Thoracic aorta (tissue), 2 donors: ENCODE measurements at places on chromosomes 5 and 9.

- DNase-seq = no peak
These were observed 174.7 kb downstream of the HMHB1 start for GRCh38 chr5:143986516-143987212.

- DNase-seq = no peak
These were observed 125.3 kb upstream of the SLC44A1 start for GRCh38 chr9:105119156-105119555.

- DNase-seq = no peak
These were observed 33.4 kb downstream of the STC2 start for GRCh38 chr5:173294673-173295320.

DNA sequence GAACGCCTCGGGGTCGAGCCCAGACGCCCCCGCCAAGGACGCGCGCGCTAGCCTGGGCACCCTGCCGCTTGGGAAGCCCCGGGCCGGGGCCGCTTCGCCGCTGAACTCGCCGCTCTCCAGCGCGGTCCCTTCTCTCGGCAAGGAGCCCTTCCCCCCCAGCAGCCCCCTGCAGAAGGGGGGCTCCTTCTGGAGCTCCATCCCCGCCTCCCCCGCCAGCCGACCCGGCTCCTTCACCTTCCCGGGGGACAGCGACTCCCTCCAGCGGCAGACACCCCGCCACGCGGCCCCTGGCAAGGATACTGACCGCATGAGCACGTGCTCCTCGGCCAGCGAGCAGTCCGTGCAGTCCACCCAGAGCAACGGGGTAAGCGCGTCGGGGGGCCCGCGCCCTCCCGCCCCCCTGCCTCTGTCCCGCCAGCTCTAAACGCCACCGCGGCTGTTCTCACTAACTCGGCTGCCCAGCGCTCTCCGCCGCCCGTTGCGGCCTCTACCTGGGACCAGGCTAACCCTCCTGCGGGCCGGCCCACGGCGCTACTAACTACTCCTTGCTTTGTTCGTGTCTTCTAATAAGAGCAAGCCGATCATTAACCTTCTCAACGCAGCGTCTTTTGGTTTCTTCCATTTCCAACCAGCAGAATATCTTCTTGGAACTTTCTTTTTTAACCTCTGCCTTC, 93.6 kb upstream of the OTULINL start:
- no peak for DNase-seq

DNA sequence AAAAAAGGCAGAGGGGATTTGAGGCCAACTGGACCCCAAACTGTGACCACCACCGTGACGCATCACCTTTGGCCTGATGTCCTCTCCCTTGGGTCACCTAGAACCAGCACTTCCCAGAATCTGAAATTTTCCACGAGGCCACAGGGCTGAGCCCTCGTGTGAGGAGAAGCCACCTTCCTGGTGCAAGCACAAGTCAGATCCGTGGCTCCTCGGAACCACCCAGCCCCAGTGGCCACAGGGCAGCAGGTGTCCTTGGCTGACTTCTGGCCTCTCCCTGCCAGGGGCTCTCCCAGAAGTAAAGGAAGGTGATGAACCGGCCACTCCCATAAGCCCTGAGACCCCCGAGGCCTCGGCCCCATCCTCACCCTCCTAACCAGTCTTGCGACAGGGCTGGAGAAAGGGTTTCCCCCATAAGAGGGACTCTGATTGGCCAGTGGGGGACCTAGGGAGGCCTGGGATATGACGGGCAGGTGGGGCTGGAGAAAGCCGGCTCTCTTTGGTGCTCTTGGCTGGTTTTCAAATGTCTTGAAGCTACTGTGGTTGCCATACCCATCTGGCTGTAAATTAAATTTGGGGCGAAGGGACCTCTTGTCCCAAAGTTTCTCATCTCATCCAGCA, 20.9 kb upstream of the HMCN2 start:
- no peak for DNase-seq

DNA sequence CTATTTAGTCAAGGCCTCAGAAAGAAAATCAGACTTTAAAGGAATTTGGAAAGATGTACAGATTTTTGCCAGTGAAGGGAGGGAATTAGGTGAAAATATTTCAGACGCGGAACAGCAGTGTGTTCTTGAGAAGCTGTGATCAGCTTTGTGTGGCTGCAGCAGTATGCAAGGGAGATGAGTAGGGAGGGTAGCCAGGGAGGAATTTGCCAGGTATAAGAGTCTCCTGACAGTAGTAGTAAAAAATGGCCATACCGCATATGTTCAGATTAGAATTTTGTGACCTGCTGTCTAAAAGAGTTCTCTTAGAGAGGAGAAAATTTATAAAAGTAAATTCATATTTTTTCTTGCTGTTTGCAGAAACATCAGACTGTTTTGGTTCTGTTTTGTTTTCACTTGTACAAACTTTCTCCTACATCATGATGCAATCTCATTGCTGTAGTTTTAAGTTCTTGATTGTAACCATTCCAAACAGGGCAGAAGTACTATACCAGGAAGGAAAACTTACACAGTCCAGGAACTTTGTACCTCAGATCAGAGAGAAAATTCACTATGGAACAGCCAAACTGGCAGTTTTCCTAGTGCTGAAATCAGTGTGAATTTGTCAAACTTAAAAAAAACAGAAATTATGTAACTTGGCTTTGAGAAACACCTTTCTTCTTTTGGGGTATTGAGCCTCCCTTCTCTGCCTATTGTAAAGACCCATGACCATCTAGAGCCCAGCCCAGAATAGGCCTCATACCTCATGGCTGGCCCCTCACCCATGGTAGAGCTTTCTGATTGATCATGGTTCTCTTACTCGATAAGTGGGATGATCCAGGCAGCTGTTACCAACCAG, 78.4 kb upstream of the NR3C1 start:
- DNase-seq = no peak

- DNase-seq = no peak
These were observed 532.1 kb downstream of the CTNND2 start for GRCh38 chr5:11372191-11372590.

DNA sequence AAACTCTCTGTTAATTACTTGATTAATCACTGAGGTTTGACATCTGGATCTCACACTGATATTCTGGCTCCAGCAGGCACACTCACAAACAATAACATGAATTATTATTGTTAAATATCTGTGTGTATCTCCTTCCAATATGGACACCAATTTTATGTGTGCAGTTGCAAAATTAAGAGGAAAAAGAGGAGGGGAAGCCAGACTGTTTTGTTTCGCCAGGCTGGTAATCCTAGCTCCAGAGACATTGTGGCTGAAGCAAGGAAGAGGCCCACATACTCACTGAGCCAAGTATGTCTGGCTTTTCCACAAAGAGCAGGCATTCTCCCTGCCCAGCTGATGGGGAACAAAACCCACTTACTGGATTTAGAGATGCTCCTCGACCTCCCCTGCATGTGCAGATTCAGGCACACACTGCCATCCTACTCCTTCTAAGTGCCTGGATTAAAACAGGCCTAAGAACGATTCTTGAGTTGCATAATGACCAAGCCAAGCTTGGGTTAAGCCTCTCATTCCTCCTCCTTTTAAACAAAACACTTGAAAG, 181.9 kb downstream of the ESM1 start:
- no peak for DNase-seq

DNA sequence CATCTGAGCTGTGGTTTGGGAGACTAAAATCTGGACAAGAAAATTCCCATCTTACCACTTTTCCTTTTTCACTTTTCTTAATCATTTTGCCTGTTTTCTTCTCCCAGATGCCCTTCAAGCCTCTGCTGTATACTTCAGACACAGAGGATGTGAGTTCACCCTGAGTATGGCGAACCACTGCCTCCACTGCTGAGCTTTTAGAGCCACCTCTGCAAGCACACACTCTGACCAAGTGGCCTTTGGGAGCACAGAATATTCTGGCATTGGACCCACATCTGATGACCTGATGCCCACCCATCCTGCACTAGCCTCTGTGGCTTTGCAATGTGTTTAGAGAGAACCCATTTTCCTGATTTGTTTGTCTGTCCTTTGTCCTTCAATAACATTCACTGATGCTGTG, 32.5 kb downstream of the TERT start:
- DNase-seq = no peak

- no peak for DNase-seq
These were observed 108.8 kb downstream of the PDE8B start for GRCh38 chr5:77319117-77319804.

- no peak for DNase-seq
These were observed 1.0 kb upstream of the CDH6 start for GRCh38 chr5:31192442-31192841.

- DNase-seq = no peak
These were observed 167.5 kb downstream of the CDK5RAP2 start for GRCh38 chr9:120412425-120412951.

GRCh38 chr5:127428748-127429147, 88.7 kb upstream of the PRRC1 start:
- DNase-seq = no peak

DNA sequence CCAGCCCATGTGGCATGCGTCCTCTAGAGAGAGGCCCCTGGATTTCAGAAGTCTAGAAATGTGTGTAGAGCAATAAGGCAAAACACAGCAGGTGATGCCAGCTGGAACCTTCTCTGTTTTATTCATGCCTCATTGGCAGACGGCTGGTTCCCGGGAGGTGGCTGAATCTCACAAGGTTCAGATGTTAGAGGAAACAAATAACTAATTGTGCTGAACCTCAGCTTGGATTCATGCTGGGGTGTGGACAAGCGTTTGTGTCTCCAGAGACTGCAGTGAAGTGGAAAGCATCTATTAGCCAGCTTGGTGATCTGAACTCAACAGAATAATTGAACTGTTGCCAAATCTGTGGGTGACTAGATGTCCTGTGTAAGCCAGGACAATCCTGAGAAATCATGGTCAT, 131.1 kb upstream of the NR4A3 start:
- DNase-seq = no peak

GRCh38 chr5:143921525-143922311, 109.8 kb downstream of the HMHB1 start:
- DNase-seq = no peak
